Right atrium auricular region (tissue), 2 donors: ENCODE measurements at places on chromosomes 1 and 21. TPM values are rescaled to one million over a fixed set of nuclear protein-coding genes. Genes with fewer than 3 reads are reported as not detected.

DNA sequence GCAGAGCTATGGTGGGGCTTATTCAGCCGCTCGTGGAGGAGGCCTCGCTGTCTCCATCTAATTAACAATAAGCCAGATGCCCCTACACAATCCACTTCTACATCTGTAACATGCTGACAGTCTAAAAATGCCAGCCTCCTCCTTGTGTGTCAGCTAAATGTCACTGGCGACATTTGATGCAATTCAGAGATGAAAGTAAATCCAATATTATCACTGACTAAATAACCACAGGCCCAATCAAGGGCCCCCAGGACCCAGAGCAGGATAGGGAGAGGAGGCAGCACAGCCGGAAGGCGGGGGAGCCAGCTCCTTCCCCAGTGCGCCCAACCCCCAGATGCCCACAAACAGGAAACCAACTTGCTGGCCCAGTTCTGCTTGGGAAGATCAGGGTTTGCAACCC, 76.6 kb downstream of the DMRTA2 start:
- no peaks in the 10 kb centered on the region for H3K36me3 ChIP-seq
- H3K4me1 ChIP-seq: no peaks in the 10 kb centered on the region
- H3K27ac ChIP-seq: no peak overlapping the region
- H3K4me3 ChIP-seq: no peak overlapping the region

DNA sequence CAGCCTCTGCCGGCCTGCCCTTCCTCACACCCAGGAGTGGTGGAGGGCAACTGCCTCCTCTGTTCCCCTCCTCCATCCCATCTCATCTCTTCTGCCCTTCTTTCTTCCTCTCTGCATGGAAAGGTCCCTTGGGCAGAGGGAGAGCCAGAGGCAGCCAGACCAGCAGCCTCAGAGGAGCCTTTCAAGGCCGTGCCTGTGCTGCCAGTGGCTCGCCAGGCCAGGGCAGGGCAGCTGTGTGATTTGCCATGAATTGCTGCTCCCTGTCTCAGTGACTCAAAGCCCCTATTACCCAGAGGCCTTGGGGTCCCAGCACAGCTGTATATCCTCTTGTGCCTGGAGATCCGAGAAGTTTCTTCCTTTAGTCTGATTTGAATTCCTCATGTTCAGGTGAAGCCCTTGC, 21.9 kb downstream of the TMCC2 start:
- peak overlapping the region; percentile 36 for H3K27ac ChIP-seq
- no peak for DNase-seq
- no peaks in the 10 kb centered on the region for H3K36me3 ChIP-seq
- H3K4me1 ChIP-seq: peaks cover 62% of the 10 kb centered on the region

DNA sequence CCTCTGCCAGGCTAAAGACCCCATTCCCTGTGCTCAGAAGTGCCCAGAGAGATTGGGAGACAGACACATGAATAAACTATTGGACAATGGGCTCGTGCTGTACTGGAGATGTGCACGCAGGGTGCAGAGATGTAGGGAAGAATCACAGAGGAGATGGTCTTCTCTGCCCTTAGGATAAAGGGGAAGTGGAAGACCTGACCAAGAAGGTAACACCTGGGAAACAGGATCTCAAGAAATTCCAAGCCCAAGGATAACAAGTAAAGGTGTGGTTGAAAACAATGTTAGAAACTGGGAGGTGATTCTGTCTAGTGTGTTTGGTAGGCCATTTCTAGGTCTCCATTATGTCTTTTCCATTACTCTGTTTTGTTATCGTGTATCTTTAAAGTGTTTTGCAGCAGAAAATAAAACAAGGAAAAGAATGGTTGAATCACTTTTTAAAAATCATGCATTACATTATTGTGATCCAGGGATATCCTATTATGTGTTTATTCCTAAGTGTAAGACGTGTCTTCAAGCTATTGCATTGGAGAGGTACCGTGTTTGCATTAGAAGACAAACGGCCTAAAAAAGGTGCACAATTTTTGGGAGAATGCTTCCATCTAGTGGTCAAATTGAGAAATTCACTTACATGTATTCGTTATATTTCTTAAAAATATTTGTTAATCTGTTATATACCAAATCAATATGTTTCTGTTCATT, 40.8 kb upstream of the KCTD3 start:
- H3K36me3 ChIP-seq: no peaks in the 10 kb centered on the region
- H3K4me3 ChIP-seq: no peak overlapping the region
- no peaks in the 10 kb centered on the region for H3K4me1 ChIP-seq

GRCh38 chr1:54819195-54819536, 18.0 kb upstream of the TTC22 start:
- no peaks in the 10 kb centered on the region for H3K27me3 ChIP-seq
- no peaks in the 10 kb centered on the region for H3K36me3 ChIP-seq
- DNase-seq: peak; percentile 18
- H3K27ac ChIP-seq: no peak overlapping the region
- H3K4me1 ChIP-seq: no peaks in the 10 kb centered on the region

DNA sequence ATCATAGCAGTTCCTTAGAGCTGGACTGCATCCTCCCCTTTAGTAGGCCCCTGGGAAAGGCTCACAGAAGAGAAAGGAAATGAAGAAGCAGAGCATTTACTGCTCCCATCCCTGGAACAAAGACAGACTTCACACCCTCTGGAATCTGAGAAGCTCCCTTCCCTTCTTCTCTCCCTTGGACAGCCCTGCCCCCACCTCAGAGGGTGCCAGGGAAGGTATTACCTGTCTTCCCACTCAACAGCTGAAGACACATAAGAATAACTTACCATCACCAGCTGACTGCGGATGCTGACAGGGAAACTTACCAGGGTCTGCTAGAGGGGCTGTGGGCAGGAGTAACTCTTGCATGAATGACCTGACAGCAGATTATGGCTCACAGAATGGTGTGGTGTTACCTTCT, 14.1 kb upstream of the FAAH start:
- DNase-seq: no peak
- no peak overlapping the region for H3K27ac ChIP-seq
- H3K27me3 ChIP-seq: no peaks in the 10 kb centered on the region
- no peaks in the 10 kb centered on the region for H3K4me1 ChIP-seq
- H3K36me3 ChIP-seq: no peaks in the 10 kb centered on the region

- peak overlapping the region; percentile 89 for H3K27ac ChIP-seq
- peak overlapping the region; percentile 72 for H3K4me3 ChIP-seq
- peaks cover 50% of the 10 kb centered on the region for H3K4me1 ChIP-seq
- H3K27me3 ChIP-seq: no peaks in the 10 kb centered on the region
- no peak for DNase-seq
These were observed 992 bp downstream of the TENT5C start for GRCh38 chr1:117606649-117607430.

DNA sequence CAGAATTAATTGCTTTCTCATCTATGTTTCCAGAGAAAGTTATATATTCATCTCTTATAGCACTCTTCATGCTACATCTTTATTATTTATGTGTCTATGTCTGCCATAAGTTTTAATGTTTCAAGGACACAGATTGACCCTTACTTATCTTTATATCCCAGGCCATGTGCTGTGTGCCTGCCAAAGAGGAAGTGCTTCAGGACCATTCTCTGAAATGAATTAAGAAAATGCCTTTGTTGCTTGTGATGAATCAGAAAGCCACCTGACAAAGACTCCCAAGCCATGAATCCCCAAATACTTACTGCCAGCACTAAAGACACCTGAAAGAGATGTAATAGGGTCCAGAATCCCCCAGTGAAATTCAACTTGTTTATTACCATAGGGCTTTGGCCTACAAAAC, 342.1 kb upstream of the C1orf87 start:
- no peaks in the 10 kb centered on the region for H3K27me3 ChIP-seq
- DNase-seq: no peak
- H3K4me3 ChIP-seq: no peak overlapping the region
- H3K4me1 ChIP-seq: no peaks in the 10 kb centered on the region
- no peaks in the 10 kb centered on the region for H3K36me3 ChIP-seq
- no peak overlapping the region for H3K27ac ChIP-seq

- no peaks in the 10 kb centered on the region for H3K27me3 ChIP-seq
- peak; percentile 76 for DNase-seq
- no peak overlapping the region for H3K4me3 ChIP-seq
- H3K27ac ChIP-seq: peak overlapping the region; percentile 22
- no peaks in the 10 kb centered on the region for H3K4me1 ChIP-seq
- no peaks in the 10 kb centered on the region for H3K36me3 ChIP-seq
These were observed 122.8 kb upstream of the RAB4A start for GRCh38 chr1:229148041-229148671.

- no peak overlapping the region for H3K4me3 ChIP-seq
- no peak for DNase-seq
- H3K4me1 ChIP-seq: no peaks in the 10 kb centered on the region
- no peak overlapping the region for H3K27ac ChIP-seq
- H3K27me3 ChIP-seq: no peaks in the 10 kb centered on the region
These were observed 77.4 kb downstream of the RUNX1 start for GRCh38 chr21:34971656-34972055.

GRCh38 chr21:29875873-29876272, 63.9 kb downstream of the GRIK1 start:
- H3K4me1 ChIP-seq: no peaks in the 10 kb centered on the region
- no peak for DNase-seq
- H3K27ac ChIP-seq: no peak overlapping the region
- H3K4me3 ChIP-seq: no peak overlapping the region

GRCh38 chr1:102884238-102884637, 224.1 kb downstream of the COL11A1 start:
- no peaks in the 10 kb centered on the region for H3K27me3 ChIP-seq
- no peak for DNase-seq
- H3K4me3 ChIP-seq: no peak overlapping the region
- no peaks in the 10 kb centered on the region for H3K36me3 ChIP-seq

DNA sequence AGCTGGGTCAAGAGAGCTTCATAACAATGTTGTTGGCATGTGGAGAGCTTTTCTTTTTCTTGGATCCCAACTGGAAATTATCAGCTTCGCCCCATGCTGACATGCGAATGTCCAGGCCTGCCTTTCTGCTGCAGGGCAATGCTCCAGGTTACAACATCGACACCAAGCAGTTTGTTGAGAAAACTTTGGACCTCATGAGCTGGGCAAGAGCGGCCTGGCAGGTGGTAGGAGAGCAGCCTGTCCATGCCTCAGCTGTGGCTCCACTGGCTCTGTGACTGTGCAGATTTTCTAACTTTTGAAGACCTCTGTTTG, 41.4 kb downstream of the MTARC1 start:
- H3K4me3 ChIP-seq: no peak overlapping the region
- H3K27ac ChIP-seq: no peak overlapping the region
- DNase-seq: no peak

DNA sequence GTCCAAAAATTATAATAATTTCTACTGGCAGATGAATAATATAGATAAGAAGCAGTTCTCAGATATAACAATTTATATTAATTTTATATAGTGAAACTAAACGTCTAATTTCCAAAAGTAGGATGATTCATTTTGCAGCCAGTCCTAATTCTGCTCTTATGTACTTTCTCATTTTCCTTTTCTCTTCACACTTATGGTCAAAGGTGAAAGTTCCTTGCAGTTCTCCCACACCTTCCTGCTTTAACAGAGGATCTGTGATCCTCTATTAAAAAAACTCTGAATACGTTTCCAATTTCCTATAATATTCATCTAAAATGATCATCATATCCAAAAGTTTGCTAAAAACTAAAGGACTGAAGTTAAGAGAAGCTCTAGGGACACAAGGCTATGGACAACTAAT, 78.5 kb downstream of the KIFAP3 start:
- no peaks in the 10 kb centered on the region for H3K27me3 ChIP-seq
- DNase-seq: no peak
- no peak overlapping the region for H3K4me3 ChIP-seq
- no peaks in the 10 kb centered on the region for H3K36me3 ChIP-seq
- H3K4me1 ChIP-seq: peaks cover 10% of the 10 kb centered on the region

GRCh38 chr1:119410961-119411360, 4.0 kb upstream of the HSD3B2 start:
- H3K27ac ChIP-seq: no peak overlapping the region
- H3K4me1 ChIP-seq: no peaks in the 10 kb centered on the region
- no peak overlapping the region for H3K4me3 ChIP-seq
- H3K27me3 ChIP-seq: no peaks in the 10 kb centered on the region
- no peaks in the 10 kb centered on the region for H3K36me3 ChIP-seq

GRCh38 chr1:112265931-112266330, 130.1 kb upstream of the CTTNBP2NL start:
- DNase-seq: no peak
- no peak overlapping the region for H3K4me3 ChIP-seq
- H3K27me3 ChIP-seq: no peaks in the 10 kb centered on the region
- no peaks in the 10 kb centered on the region for H3K4me1 ChIP-seq
- H3K36me3 ChIP-seq: no peaks in the 10 kb centered on the region

- no peaks in the 10 kb centered on the region for H3K27me3 ChIP-seq
- no peak for DNase-seq
- no peaks in the 10 kb centered on the region for H3K4me1 ChIP-seq
- no peak overlapping the region for H3K27ac ChIP-seq
- no peaks in the 10 kb centered on the region for H3K36me3 ChIP-seq
These were observed 96.9 kb downstream of the ZNF644 start for GRCh38 chr1:90924982-90925381.

- no peaks in the 10 kb centered on the region for H3K27me3 ChIP-seq
- H3K27ac ChIP-seq: no peak overlapping the region
- H3K36me3 ChIP-seq: no peaks in the 10 kb centered on the region
These were observed 5.9 kb upstream of the SHISAL2A start for GRCh38 chr1:52627028-52627427.

GRCh38 chr21:31509194-31510017, 150.1 kb upstream of the SOD1 start:
- H3K4me3 ChIP-seq: no peak overlapping the region
- H3K27me3 ChIP-seq: no peaks in the 10 kb centered on the region
- H3K36me3 ChIP-seq: no peaks in the 10 kb centered on the region
- no peaks in the 10 kb centered on the region for H3K4me1 ChIP-seq
- DNase-seq: no peak
- H3K27ac ChIP-seq: no peak overlapping the region

DNA sequence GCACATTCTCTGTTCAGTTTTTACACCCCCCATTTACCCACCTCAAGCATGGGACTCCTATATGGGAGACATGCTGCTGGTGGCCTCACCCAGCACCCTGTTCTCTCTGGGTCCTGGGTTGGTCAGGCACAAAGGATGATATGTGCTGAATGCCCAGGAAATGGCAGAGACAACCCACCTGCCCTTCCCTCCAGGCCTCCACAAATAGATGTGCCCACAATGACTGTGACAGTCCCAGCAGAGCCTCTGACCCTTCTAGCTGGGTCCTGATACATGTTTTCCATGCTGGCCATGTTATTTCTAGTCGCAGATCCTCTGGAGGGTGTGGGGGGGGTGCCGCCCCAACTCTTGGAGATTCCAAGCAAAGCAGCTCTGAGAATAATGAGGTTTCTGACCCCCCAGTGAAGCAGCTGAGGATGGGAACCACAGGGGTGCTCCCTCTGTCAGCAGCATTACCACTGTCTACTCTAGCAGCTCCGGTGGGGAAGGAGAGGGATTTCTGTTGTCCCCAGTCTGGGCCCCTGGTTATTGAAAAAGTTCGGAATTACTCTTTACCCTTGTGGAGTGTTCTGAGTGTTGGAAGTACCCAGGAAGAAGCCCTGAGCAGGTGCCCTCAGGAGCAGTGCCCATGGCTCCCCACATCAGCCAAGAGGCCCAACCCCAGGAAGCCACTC, 1.2 kb upstream of the CCDC28B start:
- H3K4me1 ChIP-seq: peaks cover 36% of the 10 kb centered on the region
- H3K27ac ChIP-seq: peak overlapping the region; percentile 91
- no peak overlapping the region for H3K4me3 ChIP-seq
- peaks cover 34% of the 10 kb centered on the region for H3K36me3 ChIP-seq
- H3K27me3 ChIP-seq: no peaks in the 10 kb centered on the region

REN gene
- total RNA-seq: not detected

BSND gene
- total RNA-seq: not detected

CLEC20A gene
- total RNA-seq: 0.48 TPM

SH2D5 gene
- not detected for total RNA-seq

NID1 gene
- total RNA-seq: 95.1 TPM

HSPA6 gene
- total RNA-seq: 0.48 TPM

SH3BGR gene
- 75.7 TPM for total RNA-seq
